Tracheal epithelial cell (primary cell): ENCODE measurements at places on chromosomes 3 and 15. TPM values are rescaled to one million over a fixed set of nuclear protein-coding genes. Genes with fewer than 3 reads are reported as not detected.

Gene KAT2B
- total RNA-seq, result 3.4 and 7.2 TPM in 2 replicates

Gene ACOX2
- under 0.01 TPM in 1 of 2 replicates, not detected in the other for total RNA-seq

Gene SLC2A2
- under 0.01 TPM in 1 of 2 replicates, not detected in the other for total RNA-seq

Gene ATP13A4
- 0.48 and 1.1 TPM in 2 replicates for total RNA-seq

Gene ZNF385D
- 0.72 TPM in 1 of 2 replicates, not detected in the other for total RNA-seq

Gene MRPS25
- total RNA-seq, result 17.3 and 19.5 TPM in 2 replicates

Gene CMC1
- 2.1 and 2.9 TPM in 2 replicates for total RNA-seq

Gene GABRR3
- not detected in 2 replicates for total RNA-seq

Gene CPNE9
- total RNA-seq, result not detected in 2 replicates

Gene CHRM5
- total RNA-seq, result not detected in 2 replicates

Gene PEX11A
- total RNA-seq, result 6.7 and 7.0 TPM in 2 replicates

Gene ATP13A5
- not detected in 2 replicates for total RNA-seq

Gene EXD1
- total RNA-seq, result 0.21 and 0.72 TPM in 2 replicates

Gene AMOTL2
- total RNA-seq, result 61.8 and 114 TPM in 2 replicates

Gene NAA50
- 186 and 240 TPM in 2 replicates for total RNA-seq

Gene CSTA
- total RNA-seq, result 184 and 324 TPM in 2 replicates

Gene TFG
- total RNA-seq, result 76.1 and 79.5 TPM in 2 replicates

Gene THBS1
- total RNA-seq, result 87.6 and 1,188 TPM in 2 replicates

Gene PIERCE2
- total RNA-seq, result 1.7 and 4.9 TPM in 2 replicates

Gene AADAC
- total RNA-seq, result not detected in 2 replicates

Gene FGF7
- total RNA-seq, result under 0.01 TPM in 1 of 2 replicates, not detected in the other

Gene TAGLN3
- 1.1 and 3.6 TPM in 2 replicates for total RNA-seq

Gene MEF2A
- total RNA-seq, result 14.3 and 25.1 TPM in 2 replicates

Gene LDHAL6B
- not detected in 2 replicates for total RNA-seq

Gene MUC4
- total RNA-seq, result 0.72 TPM in 1 of 2 replicates, not detected in the other

Gene GABRB3
- 0.48 and 2.6 TPM in 2 replicates for total RNA-seq

Gene FEZF2
- total RNA-seq, result not detected in 2 replicates
